ENCODE measurements at places on chromosomes 1 and 21. TPM values are rescaled to one million over a fixed set of nuclear protein-coding genes. Genes with fewer than 3 reads are reported as not detected.
A peak's percentile ranks its signal among the peaks of the same experiment; 100 is the strongest.

DNA sequence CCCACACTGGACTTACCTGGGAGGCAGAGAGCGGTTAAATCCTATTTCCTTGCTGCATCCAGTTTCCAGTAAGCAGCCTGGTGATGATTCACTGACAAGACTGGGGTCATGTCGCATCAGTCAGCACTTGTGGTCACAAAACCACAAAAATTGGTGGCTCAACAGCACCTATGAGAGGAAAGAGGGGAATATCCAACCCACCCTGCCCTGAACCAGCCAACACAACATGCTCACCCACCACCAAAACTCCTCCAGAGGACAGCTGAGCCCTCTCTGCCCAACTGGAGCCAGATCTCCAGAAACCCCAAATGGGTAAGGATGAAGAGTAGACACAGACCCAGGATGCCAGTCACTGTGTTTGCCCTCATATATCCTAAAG is 64.0 kb downstream of the CD46 start:
- peak overlapping the region; percentile 38 for H3K4me3 ChIP-seq
- peak overlapping the region; percentile 40 for H3K27ac ChIP-seq
- peaks cover 14% of the 10 kb centered on the region for H3K36me3 ChIP-seq
- no peak for DNase-seq
- H3K4me1 ChIP-seq: peaks cover 48% of the 10 kb centered on the region

GRCh38 chr1:27318596-27318995 is 3.4 kb upstream of the TMEM222 start:
- H3K36me3 ChIP-seq: no peaks in the 10 kb centered on the region
- peaks cover 6% of the 10 kb centered on the region for H3K4me1 ChIP-seq
- peak; percentile 13 for DNase-seq
- H3K27me3 ChIP-seq: peaks cover 8% of the 10 kb centered on the region
- H3K27ac ChIP-seq: no peak overlapping the region
- no peak overlapping the region for H3K4me3 ChIP-seq

The FAM110D gene
- total RNA-seq: not detected

The RABIF gene
- total RNA-seq: 16.1 TPM

The DIPK1A gene
- 4.2 TPM for total RNA-seq

Data from natural killer cell treated with Interleukin-12 subunit alpha and Interleukin-12 subunit beta and Interleukin-15 and Interleukin-18, amount 100 ng/mL, for 72 hours (primary cell).